Activated CD4-positive, alpha-beta T cell treated with anti-CD3 and anti-CD28 coated beads, Interleukin-2, amount 50 U/mL, for 24 hours (primary cell): ENCODE measurements at places on chromosomes 5 and 9.

GRCh38 chr5:170809551-170809950 lies 26.0 kb downstream of the GABRP start:
- DNase-seq, result no peak

DNA sequence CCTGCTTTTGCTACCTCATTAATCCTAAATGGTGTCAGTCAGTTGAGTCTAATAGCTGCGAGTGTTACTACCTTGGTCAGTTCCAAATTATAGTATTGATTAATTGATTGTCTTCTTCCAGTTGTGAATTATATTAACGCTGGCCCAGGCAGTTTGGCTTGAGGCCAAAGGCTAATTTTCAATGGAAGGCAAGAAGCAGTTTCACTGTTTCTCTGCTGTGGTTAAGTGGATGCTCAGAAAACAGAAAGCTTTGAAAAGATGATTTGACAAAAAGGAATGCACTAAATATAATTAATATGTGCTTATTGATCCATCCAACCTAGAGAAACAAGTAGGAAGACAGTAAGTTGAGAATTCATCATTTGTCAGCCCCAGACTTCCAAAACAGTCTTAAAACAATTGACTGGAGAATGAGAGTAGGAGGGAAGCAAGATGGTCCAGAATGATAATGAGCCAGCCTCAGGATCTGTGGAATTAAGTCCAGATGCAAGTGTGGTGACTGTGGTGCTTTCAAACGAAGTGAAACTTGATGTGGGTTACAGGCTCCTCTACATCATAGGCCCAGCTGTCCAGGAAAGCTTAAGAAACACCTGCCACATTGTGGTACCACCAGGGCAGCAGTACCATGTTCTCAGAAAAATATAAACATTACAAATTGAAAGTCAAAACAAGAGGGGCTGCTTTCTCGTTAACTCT lies 1371.0 kb upstream of the DMAC1 start:
- DNase-seq, result no peak

GRCh38 chr9:124695280-124695890 lies 75.7 kb downstream of the NR6A1 start:
- no peak for DNase-seq

DNA sequence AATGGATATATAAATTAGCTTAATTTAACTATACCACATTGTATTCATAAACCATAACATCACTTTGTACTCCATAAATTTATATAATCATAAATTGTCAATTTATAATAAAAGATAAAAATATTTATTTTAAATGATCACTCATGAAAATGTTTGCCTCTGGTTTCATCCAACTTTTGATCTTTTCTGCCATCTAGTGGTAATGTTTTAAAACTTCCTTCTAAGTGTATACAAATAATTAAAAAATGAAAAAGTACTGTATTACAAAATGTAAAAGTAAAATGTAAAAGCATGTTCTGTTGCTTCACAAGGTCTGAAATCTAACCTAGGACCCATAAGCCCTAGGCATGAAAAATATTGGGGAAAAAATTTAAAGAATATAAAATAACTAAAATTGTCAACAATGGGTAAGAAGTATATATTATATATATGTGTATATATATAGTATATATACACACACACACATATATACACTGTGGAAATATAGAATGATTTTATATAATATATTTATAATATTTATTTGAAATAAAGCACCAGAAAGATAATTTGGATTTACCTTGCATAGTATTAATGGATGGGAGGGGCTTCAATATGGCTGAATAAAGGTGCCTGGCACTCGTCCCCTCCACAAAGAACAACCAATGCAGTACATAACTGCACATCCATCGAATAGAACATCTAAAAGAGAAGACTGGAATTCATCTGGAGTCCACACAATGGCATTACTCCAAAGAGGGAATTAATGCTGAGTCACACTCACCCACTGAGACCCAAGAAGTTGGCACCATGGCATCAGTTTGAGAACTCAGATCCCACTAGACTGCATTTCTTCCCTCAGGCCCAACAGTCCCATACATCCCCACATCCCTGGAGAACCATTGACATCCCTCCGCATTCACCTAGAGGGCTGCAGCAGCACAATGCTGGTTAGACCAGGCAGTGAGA lies 32.5 kb downstream of the ANXA1 start:
- no peak for DNase-seq

DNA sequence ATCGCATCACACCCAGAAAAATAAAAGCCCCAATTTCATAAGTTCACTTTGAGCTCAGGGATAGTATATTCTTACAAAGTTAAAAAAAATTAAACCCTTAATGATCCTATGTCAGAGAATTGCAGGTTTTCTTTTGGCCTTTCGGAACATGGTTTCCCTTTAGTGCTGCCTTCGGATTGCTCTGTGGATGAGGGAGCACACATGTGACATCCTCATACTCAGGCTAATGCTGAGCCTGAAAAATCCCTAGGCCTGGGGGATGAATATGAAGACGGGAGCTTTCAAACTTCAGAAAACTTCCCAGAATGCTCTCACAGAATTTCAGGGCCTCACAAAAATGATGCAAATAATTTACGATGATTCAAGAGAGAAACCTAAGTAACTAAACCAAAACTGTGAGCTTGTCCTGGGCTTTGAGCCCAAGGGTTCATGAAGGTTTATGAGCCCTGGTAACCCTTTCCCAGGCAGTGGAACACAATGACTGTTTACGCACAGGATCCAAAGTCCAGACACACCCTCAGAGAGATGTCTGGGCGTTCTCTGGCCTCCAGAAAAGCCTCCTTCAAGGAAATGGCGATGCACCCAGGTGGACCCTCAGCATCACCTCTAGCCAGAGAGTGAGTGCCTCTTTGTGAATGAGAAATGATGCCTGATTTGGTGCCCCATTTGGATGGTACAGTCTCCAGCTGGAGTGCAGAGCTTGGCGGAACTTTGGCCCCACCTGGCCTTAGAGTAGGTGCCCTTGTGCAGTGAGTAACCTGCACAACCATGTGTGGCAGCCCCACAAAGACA lies 145.4 kb downstream of the ENTREP1 start:
- DNase-seq, result no peak

GRCh38 chr9:99005651-99006050 lies 61.9 kb downstream of the COL15A1 start:
- no peak for DNase-seq

DNA sequence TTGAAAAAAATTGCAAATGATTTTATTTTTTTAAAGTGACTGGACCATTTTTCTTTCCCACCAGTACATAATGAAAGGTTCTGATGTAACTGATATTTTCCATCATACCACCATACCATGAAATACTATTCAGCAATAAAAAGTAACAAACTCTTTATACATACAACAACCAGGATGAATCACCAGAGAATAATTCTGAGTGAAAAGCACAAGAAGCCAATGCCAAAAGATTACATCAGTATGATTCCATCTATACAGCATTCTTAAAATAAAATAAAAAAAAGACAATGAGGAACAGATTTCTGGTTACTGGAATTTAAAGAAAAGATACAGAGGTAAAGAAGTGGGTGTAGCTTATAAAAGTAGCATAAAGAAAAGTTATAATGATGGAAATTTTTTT lies 423.7 kb upstream of the ST8SIA4 start:
- no peak for DNase-seq

- DNase-seq, result peak; percentile 11
These were observed 30.6 kb downstream of the NKX2-5 start for GRCh38 chr5:173204185-173204979.

DNA sequence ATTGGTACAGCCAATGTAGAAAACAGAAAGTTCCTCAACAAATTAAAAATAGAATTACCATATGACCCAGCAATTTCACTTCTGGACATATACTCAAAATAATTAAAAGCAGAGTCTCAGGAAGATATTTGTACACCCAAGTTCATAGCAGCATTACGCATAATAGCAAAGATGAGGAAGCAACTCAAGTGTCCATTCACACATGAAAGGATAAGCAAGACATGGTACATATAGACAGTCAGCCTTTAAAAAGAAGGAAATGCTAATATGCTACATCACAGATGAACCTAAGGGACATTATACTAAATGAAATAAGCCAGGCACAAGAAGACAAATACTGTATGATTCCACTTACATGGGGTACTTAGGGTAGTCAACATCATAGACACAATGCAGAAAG lies 76.7 kb downstream of the ANXA2R start:
- DNase-seq, result no peak

- no peak for DNase-seq
These were observed 1497.8 kb downstream of the EFNA5 start for GRCh38 chr5:106172681-106173532.

DNA sequence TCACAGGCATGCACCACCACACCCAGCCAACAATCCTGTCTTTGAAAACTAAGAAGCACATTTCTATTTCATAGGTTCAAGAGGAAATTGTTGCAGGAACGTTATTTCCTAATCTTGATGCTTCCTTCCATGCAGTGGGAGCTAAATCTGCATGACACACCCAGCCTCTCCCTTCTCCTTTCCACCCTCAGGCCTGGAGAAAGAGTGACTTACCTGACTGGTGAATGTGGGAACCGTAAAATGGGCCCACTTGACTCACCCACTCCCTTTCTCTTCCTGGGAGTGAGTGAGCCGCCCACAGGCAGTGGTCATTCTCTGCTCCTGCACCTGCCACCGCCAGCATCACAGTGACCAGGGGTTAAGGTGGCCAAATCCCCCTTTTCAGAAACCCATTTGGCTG lies 78.2 kb downstream of the C9orf50 start:
- no peak for DNase-seq

DNA sequence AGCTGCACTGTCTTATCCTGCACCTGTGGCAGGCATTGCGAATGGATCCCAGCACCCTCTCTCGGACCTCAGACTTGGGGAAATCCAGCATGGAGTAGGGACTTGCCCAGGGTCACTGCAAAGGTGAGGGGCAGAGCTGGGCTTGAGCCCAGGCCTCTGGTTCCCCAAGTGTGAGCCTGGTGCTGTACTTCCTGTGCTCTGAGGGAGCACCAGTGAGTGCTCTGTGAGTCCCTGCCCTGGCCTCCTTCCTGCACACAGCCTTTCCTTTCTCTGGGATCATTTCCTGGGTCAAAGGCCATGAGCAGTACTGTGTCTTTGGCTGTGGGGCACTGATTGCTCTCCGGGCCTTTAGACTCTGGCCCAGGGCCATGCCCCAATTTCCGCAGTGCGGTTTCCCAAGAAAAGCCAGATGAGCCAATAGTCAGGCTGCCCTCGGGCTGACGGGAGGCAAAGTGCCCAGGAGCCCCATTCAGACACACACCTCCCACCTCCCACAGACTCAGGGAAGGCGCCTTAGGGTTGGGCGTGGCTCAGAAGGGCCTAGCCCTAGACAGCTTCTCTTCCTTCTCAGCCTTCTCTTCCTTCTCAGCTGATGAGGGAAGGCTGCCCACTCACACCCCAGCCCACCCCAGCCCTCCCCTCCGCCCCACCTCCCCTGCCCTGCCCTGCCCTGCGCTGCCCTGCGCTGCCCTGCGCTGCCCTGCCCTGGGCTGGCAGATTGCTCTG lies 23.3 kb upstream of the TRIM14 start:
- no peak for DNase-seq

- DNase-seq, result no peak
These were observed 160.4 kb upstream of the MPDZ start for GRCh38 chr9:13439685-13440476.

- DNase-seq, result no peak
These were observed 30.8 kb upstream of the DNAH5 start for GRCh38 chr5:13975246-13975645.

- no peak for DNase-seq
These were observed 101.8 kb downstream of the SPRY4 start for GRCh38 chr5:142222866-142223558.

- DNase-seq, result no peak
These were observed 100.6 kb downstream of the ARHGAP26 start for GRCh38 chr5:142870532-142871362.

DNA sequence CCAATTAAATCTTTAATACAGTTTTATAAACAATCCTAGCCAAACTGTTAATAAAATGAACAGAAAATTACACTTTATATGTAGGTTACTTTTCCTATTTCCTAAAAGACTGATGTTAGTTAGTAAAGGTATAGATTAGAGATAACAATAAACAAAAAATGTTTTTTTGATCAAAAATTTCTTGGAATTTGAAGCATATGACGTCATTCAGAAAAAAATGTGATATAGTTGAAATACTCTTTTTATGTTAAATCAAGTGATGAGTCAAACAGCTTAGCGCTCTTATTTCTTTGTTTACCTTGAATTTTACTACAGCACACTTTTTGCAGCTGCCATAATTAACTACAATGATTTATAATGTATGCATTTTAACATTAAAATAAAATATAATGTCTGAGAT lies 195.8 kb downstream of the SLC12A2 start:
- no peak for DNase-seq

DNA sequence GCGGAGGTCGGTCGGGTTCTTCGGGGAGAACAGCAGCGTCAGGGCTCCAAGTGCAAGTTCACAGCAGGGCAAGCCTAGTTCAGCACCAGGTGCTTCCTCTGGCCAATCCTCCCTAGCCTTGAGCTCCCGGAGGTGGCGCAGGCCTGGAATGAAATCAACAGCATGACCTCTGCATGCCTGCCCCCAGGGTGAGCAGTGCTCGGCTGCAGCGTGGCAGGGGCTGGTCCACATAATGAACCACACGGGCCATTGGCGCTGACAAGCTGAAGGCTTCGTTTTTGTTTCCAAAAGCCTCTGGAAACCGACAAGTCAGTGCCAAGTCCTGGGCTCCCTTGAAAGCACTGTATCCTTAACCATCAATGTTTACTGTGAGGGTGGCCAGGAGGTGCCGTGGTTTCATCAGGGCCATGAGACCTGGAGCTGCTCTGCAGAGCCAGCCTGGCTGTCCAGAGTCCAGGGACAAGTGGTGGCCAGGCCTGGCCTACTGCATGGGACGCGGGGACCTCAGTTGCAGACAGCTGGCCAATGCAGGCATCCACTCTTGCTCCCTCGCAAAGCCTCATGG lies 2.1 kb upstream of the INPP5E start:
- DNase-seq, result no peak

- no peak for DNase-seq
These were observed 12.9 kb downstream of the FLT4 start for GRCh38 chr5:180636403-180637075.

GRCh38 chr5:2193142-2193541 lies 310.4 kb upstream of the IRX4 start:
- DNase-seq, result no peak

- no peak for DNase-seq
These were observed 14.0 kb upstream of the CREBRF start for GRCh38 chr5:173041881-173042762.

- DNase-seq, result no peak
These were observed 34.1 kb downstream of the SIL1 start for GRCh38 chr5:139164020-139164419.

GRCh38 chr9:39587844-39588499 lies 232.5 kb downstream of the SPATA31A1 start:
- DNase-seq, result no peak

- peak; percentile 43 for DNase-seq
These were observed 19.8 kb downstream of the TRIP13 start for GRCh38 chr5:912280-913091.

- DNase-seq, result no peak
These were observed 388.3 kb downstream of the PLK2 start for GRCh38 chr5:58071566-58071965.

- DNase-seq, result no peak
These were observed 28.8 kb upstream of the IER5L start for GRCh38 chr9:129206905-129207304.

- no peak for DNase-seq
These were observed 1.3 kb downstream of the SHC3 start for GRCh38 chr9:89177012-89177943.
